ENCODE measurements at places on chromosomes 1 and 21.

DNA sequence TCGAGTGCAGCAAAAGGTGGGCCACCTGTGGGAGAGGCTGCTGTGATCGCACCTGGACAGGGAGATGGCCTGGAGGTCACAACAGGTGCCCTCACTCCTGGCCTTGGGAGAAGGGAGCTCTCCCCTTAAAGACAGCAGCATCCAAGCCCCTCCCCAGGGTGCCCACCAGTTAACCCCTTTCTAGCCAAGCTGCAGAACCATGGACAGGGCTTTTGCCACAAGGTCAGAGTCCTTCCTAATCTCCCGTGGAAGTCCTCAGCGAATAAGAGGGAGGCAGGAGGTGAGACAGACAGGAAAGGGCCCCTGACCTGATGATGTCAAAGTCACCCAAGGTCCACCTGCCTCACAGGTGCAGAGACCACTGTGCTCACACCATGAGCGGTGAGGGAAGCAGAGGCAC, 1.7 kb downstream of the CNTN2 start:
- no peak for DNase-seq

DNA sequence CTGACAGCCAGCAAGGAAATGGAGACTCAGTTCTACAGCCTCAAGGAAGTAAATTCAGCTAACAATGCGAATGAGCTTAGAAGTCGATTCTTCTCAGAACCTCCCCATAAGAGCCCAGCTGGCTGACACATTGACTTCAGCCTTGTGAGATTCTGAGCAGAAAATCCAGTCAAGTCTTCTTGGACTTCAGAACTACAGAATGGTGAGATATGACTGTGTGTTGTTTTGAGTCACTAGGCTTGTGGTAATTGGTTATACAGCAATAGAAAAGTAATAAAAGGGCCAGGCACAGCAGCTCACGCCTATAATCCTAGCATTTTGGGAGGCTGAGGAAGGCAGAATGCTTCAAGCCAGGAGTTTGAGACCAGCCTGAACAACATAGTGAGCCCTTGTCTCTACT, 161.8 kb upstream of the IVNS1ABP start:
- DNase-seq: no peak

DNA sequence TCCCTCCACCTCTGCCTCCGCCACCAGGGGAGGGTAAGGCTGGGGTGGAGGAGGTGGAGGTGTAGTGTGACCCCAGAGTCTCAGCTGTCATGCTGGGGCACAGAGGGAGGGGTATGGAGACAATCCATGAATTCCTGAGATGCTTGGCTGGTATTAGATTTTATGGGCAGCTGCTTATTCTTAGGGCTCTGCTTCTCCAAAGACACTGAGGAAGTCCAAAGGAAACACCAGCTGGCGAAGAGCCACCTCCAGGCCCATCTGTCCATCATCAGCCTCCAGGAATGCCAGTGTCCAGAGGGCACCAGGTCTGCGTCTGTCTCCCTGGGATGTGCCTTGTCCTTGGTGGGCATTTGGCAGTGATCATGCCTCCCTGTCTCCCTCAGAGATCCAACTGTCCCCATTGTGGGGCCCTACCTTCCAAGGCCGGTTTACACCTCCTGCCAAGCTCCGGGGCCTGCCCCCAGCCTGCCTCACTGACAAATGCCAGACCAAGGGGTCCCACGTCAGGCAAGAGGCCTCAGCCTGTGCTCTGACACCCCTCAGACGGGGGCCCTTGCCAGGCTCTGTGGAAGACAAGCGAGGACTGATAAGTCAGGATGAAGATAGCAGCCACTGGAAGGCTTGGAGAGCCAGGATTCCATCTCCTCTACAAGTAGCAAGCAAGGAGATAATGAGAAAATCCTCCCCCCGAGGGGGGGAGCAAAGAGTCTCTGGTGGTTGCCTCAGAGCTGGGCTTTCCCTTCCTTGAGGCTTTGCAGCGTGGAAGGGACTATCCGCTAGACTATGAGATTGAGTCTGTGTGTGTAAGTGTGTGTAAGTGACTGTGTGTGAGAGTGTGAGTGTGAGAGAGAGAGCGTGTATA, 1.6 kb downstream of the TNNI1 start:
- no peak for DNase-seq

DNA sequence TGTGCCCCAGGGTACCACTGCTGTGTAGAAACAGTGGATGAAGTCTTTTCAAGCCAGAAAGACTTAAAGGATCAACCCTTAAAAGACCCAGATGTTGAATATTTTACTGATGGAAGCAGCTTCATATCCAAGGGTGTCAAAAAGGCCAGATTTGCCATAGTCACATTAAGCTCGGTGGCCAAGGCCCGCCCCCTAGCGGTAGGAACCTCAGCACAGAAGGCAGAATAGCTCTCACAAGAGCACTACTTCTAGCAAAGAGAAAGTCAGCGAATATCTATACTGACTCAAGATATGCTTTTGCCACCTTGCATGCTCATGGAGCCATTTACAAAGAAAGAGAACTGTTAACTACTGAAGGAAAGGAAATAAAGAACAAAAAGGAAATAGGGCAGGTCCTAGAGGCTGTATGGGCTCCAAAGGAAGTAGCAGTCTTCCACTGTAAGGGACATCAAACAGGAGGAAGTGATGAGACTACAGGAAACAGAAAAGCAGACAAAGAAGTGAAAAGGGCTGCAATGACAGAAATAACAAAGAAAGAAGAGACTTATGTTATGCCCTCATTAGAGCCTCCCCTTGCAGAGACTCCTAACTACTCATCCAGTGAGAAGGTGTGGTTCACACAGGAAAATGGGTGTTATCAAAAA, 90.5 kb downstream of the LIPI start:
- peak; percentile 12 for DNase-seq

DNA sequence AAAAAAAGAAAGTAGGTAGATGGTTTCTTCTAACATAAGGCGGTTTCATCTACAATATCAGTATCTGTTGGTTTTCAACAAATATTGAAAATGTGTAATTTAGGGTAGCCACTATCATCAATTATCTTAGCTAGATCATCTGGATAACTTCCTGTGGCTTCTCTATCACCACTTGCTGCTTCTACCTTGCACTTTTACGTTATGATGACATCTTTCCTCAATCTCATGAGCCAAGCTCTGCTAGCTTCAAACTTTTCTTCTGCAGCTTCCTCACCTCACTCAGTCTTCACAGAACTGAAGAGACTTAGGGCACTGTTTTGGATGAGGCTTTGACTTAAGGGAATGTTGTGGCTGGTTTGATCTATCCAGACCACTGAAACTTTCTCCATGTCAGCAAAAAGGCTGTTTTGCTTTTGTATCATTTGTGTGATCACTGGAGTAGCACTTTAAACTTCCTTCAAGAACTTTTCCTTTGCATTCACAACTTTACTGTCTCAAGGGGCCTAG, 144.9 kb upstream of the HP1BP3 start:
- no peak for DNase-seq

DNA sequence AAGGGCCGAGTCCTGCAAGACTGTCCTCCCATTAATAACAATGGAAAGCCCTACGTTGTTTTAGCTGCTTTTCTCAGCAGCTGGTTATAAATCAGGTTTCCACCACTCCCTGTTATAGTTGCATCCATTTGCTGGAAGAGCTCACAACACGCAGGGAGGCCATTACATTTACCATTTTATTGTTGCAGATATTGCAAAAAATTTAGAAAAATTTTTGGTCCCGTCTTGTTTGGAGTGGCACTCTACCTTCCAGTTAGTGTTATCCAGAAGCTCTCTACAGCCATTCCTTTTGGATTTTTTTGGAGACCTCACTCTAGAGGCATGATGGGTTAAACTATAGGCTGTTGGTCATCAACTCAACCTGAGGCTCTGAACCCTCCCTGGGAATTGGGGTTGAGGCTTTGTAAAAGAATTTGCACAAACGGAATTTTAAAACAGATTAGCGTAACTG, 1532.1 kb upstream of the TPTE start:
- DNase-seq: no peak

- DNase-seq: no peak
Measured at GRCh38 chr1:151005729-151006319, 878 bp downstream of the MINDY1 start.

- DNase-seq: peak; percentile 90
Measured at GRCh38 chr1:245860657-245861544, 646.2 kb downstream of the SMYD3 start.

DNA sequence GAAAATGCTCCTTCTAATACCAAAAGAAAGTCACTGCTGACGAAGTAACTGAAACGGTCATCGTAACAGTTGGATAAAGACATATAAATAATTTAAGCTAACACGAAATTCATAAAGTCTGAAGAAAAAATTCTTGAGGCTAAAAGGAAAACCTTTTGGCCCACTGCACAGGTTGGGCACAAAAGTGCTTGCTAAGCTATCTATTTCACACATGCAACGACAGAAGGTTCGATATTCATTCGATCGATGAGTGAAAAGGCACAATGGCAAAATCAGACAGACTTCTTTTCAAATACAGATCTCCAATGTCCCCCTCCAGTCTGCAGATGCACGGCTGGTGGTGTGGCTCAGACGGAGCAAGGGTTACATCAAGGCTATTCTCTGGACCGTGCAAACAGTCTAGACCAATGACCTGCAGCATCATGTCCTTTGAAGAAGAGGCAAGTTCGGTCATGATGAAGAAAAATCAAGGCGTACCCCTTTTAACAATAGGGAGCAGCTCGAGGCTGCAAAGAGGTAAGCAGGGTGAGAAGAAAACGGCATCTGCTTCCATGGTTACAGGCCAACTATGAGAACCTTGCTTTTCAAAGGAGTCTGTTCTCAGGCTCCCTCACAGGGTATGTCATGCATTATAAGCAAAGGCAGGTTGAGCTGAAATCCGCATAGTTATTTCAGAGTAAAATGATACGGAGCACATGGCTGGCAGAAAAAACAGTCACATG, 579.6 kb downstream of the USP25 start:
- no peak for DNase-seq

DNA sequence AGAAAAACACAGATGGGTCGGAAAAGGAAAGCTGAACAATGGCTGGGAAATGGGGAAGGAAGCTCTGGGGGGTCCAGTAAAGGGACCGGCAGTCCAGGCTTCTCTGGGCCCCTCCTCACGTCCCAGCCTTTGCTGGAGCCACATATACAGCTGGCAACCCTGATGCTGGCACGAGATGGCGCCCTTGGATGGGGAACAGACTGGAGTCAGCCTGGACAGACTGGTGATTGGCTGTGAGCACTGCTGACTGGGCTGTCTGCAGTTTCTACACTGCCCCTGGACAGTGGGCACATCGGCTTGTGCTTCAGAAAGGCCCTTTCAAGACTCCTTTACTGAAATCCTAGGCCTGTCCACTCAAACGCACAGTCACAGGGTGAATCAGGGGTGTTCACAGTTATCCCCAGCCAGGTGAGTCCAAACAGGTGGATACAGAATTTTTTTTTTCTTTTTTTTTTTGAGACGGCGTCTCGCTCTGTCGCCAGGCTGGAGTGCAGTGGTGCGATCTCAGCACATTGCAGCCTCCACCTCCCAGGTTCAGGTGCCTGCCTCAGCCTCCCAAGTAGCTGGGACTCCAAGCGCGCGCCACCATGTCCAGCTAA, 31.1 kb upstream of the ZBTB40 start:
- peak; percentile 74 for DNase-seq

DNA sequence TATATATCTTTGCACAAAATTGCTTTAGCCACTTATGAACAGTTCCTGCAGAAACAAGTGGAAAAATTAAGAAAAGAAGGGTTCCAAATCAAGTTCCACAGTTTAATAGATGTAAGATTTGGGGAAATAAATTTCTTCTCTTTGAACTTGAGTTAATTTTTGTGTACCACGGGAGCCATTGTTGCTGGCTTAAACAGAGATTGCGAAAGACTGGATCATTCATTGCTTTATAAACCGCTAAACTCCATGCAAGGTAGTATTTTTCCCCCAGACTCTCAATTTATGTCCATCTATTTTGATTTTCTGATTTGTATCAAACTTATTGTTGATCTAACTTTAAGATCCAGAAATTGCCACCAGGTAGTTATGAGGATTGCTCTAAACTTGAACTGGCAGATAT, 246.1 kb upstream of the ADGRL4 start:
- no peak for DNase-seq

GRCh38 chr1:115173151-115173550, 83.8 kb upstream of the TSPAN2 start:
- DNase-seq: peak; percentile 61

DNA sequence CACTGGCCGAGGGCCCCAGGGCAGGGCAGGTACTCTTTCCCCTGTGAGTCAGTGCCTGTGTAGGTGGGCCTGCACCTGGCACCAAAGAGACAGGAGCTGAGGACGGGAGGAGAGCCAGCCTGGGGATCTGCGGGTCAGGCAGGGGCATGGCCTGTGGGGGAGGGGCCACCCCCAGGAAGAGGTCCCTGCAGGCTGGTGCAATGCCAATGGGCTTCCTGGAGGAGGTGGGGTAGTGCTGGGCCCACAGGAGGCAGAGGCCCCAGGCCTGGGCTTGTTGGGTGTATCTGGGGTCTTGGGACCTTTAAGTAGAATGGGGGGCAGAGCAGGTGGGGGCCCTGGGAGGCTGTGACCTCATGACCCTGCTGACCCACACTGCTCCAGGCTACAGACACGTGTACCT, 23.2 kb downstream of the PLCH2 start:
- no peak for DNase-seq

GRCh38 chr1:61221642-61222041, 139.3 kb downstream of the NFIA start:
- no peak for DNase-seq

DNA sequence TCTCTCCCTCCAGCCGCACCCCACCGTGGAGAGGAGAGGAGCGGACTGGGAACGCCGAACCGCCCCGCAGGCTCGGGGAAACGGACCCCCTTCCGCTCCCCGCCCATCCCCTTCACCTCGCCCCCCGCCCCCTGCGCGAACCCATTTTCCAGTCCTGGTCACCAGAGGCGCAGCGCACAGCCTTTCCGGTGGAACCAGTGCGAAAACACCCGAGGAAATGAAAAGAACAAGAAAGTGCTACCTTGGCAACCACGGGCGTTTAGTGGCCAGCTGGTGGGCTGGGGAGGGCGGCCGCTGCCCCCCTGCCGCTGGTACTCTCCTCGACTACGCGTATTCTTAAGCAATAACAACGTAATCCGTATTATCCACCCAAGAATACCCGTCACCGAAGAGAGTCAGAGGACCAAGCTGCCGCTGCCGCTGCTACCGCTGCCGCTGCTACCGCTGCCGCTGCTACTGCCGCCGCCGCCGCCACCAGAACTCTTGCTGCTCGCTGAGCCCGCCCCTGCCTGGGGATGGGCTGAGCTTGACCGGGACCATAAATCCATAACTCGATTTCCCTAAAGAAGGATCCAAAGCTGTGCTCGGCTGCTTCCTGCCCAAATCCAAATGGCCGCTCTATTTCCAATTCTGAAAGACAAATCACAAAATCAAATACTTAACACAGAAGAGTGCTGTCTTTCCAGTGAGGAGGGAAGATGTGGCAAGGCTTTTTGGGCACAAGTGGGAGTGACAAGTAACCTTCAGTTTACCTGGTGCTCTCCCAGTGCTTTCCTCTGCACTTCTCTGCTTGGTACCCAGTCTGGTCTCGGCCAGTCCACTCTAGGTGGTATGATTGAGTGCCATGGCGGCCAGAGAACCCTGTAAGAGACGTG, 125.2 kb upstream of the DPYD start:
- peak; percentile 65 for DNase-seq

GRCh38 chr1:90730243-90731022, 13.3 kb upstream of the BARHL2 start:
- DNase-seq: peak; percentile 12

GRCh38 chr21:42075686-42076471, 4.8 kb downstream of the UMODL1 start:
- no peak for DNase-seq

GRCh38 chr1:243964915-243965314, 86.2 kb upstream of the ZBTB18 start:
- DNase-seq: peak; percentile 24

- DNase-seq: no peak
Measured at GRCh38 chr1:165289556-165289955, 67.0 kb downstream of the LMX1A start.
